H1 (cell line): ENCODE measurements at places on chromosomes 1 and 21. TPM values are rescaled to one million over a fixed set of nuclear protein-coding genes. Genes with fewer than 3 reads are reported as not detected.

DNA sequence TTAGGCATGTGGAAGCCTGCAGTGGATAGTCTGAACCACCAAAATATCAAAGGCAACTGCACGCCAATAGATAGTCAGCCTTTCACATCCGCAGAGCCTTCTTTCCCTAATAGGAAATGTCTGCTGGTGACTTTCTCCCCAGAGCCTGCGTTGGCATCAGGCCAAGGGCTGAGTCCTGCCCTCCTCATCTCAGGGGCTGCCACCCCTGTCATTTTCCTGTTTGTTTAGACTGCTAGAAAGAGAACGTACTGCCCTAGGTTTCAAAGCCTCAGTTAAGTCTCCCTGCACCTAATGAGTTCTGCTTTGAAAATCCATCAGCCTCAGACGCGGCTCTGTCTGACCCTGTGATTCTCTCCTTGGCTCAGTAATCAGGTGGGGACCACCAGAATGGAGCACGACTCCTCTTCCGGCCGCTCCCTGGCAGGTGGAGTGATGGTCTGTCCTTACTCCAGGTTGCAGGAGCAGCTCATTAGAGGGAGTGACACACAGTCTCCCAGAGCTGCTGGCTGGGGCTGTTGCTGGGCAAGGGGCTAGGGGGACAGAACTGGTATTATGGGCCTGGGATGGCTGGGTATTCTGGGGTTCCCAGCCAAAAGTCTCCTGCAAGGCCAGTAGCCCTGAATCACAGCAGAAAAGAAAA, 27.3 kb downstream of the STUM start:
- no peaks in the 10 kb centered on the region for H3K36me3 ChIP-seq
- no peaks in the 10 kb centered on the region for H3K27me3 ChIP-seq
- no peaks in the 10 kb centered on the region for H3K4me1 ChIP-seq
- H3K4me3 ChIP-seq: no peak overlapping the region
- H3K27ac ChIP-seq: no peak overlapping the region

GRCh38 chr1:209455661-209456358, 127.7 kb upstream of the CAMK1G start:
- H3K4me3 ChIP-seq: no peak overlapping the region
- H3K27ac ChIP-seq: no peak overlapping the region
- no peaks in the 10 kb centered on the region for H3K27me3 ChIP-seq
- DNase-seq: no peak
- H3K36me3 ChIP-seq: no peaks in the 10 kb centered on the region
- no peaks in the 10 kb centered on the region for H3K4me1 ChIP-seq

PKP1 gene
- 0.88 and 0.95 TPM in 2 replicates for total RNA-seq

RGS18 gene
- total RNA-seq: not detected in 2 replicates

CD1B gene
- total RNA-seq: not detected in 2 replicates

- H3K4me3 ChIP-seq: no peak overlapping the region
- DNase-seq: no peak
- H3K27me3 ChIP-seq: no peaks in the 10 kb centered on the region
- peaks cover 24% of the 10 kb centered on the region for H3K4me1 ChIP-seq
- no peaks in the 10 kb centered on the region for H3K36me3 ChIP-seq
Observed at GRCh38 chr1:165844114-165844798, 16.8 kb downstream of the UCK2 start.

GRCh38 chr1:112923234-112923958, 32.6 kb downstream of the SLC16A1 start:
- peaks cover 97% of the 10 kb centered on the region for H3K36me3 ChIP-seq
- H3K27ac ChIP-seq: no peak overlapping the region; the same call in 1 of the 2 replicates
- H3K4me1 ChIP-seq: no peaks in the 10 kb centered on the region
- DNase-seq: no peak
- no peak overlapping the region for H3K4me3 ChIP-seq

DNA sequence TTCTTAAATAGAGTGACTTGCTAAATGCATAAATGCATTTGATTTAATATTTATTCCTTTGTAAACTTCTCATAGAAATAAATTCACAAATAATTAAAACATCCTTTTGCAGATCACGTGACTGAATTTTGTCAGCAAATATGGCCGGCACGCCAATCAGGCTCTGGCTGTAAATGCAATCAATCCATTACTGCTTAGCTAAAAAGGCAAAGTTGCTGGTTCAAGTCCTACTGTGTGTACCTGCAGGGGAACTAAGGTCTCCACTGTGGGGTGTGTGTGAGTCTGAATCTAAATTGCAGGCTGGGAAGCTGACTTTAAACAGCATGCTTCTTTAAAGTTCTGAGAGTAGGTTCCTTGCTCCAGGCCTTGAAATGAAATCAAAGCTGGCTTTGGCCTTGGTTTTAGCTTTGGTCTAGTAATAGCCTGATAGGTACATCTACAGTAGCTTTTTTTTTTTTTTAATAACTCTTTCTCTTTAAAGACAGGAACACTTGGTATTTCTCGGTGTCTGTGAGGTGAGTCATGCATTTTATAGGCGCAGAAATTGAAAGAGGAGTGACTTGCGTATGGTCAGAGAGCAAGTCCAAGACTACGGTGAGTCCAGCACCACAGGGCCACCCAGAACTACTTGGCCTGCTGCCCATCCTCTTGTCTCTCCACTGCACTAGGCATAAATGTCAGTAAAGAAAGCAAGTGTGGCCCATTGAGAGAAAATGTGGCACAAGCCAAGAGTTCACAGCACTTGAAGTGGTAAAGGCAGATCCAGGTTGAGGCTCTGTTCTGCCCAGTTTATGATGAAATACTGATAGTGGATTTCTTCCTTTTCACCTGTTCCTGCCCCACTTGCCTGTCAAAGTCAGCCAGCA, 36.2 kb upstream of the LYST start:
- no peaks in the 10 kb centered on the region for H3K36me3 ChIP-seq
- no peak overlapping the region for H3K4me3 ChIP-seq
- no peaks in the 10 kb centered on the region for H3K4me1 ChIP-seq
- DNase-seq: no peak
- H3K27ac ChIP-seq: no peak overlapping the region

GRCh38 chr1:113938192-113938591, 9.1 kb downstream of the HIPK1 start:
- DNase-seq: no peak
- H3K4me1 ChIP-seq: peaks cover 3% of the 10 kb centered on the region; the same call in 1 of the 2 replicates
